ENCODE measurements at places on chromosomes 1 and 21.

GRCh38 chr1:56303805-56304204 lies 275.6 kb downstream of the PLPP3 start:
- DNase-seq: no peak

GRCh38 chr1:40762144-40762923 lies 21.3 kb upstream of the KCNQ4 start:
- no peak for DNase-seq

DNA sequence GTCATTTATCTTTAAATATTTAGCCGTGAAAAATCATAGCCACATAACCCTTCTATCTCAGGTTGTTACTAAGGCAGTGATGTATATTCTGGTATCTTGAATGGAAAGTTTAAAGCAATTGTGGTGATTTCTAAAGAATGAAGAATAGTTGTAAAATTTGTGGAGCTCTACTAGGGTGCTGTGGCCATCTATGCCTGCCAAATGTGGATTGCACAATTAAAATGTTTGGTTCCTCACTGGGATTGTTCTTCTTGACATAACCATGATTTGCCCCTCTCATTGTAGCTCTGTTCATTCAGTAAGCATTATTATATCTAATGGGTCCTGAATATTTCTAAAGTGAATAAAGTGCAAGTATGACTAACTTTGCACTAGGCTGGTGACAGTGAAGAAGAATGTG lies 50.1 kb downstream of the AK4 start:
- DNase-seq: no peak

DNA sequence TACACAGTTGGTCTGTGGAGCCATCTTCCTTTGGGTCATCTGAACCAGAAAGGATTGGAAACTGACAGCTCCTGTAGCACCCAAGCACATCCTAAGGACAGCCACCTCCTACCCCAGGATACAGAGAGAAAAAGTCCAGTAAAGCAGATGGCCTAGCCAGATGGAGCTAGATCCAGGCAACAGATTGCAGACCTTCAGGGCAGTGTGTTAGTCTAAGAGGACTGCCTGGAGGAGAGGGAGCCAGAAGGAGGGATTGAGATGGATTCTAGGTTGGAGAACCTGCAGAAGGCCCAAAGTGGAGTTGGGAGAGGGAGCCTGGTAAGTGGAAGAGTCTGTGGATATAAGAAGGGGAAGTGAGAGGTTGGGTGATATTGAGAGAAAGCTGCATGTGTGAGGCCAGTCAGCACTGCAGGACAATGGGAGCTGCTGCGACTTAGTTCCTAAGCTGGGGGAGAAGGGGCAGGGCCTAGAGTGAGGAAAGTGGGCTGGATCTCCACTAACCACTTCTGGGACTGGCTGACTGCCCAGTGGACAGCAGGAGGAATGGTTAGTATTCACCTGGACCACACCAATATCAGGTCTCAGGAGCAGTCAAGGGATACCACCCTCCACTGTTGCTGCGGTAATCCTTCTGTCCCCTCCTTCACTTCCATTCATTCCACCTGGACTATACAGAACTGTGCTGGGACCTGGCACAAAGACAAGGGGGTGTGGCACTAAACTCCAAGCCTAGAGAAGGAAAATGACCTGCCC lies 13.4 kb downstream of the BCAN start:
- DNase-seq: no peak

DNA sequence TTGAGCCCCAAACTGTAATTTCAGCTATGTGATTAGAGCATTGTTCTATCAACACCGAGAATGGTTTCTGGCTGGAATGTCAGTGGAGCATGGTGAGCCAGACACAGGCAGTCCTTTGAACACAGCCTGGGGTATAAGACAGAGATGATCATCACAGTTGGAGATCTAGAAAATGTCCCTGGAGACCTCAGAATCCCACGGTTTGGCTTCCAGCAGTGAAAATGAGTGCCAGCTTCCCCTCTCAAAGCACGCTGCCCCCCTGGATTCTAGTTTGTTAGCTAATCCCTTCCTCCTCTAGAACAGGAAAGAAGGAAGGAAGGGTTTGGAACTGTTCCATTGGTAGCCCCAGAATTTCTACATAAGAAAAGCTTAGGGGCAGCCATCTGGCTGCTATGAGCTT lies 59.9 kb upstream of the JAK1 start:
- DNase-seq: no peak

GRCh38 chr1:238469146-238469631 lies 578.5 kb upstream of the ZP4 start:
- DNase-seq: no peak

DNA sequence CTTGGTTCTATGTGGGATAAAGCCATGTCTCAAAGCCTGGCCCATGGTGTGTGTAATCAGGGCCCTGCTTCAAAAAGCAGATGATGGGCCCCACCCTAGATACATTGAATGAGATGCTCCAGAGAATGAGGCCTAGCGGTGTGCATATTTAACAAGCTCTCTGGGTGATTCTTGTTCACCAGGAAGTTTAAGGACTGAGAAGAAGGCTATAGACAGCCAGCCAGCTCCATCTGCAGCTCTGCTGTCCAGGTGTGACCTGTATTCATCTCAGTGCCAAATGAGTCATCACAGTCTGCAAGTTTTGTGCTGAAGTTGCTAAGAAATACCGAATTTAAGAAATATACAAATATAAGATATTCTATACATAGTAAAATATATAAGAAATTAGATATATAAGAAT lies 182.0 kb upstream of the RUNX1 start:
- DNase-seq: no peak

DNA sequence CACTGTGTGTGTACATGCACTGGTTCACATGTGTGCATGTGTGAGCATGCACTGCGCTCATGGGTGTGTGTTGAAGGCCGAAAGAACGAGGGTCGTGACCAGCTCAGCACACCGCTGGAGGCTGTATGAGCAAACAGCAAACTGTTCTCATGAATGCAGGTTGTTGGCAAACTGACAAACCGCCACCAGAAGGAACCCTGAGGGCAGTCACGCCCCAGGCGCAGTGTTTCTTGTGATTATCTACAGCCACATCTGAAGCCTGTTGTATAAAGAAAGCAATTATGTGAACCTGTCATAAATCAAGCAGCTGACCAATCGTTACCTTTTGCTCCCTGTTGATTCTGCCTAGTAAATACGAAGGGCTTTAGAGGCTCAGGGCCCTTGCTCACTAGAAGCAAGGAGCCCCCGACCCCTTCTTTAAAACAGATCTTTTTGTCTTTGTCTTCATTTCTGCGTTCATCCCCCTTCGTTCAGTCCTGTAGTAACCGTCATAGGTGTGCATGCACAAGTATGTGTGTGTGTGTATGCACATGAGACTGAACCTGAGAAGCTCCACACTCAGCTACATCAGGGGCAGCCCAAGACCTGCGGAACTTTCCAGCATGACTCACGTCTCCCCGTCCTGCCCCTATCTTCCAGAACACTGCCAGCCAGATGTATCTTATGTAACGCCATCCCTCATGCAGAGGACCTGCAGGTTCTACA lies 16.8 kb upstream of the RIPK4 start:
- DNase-seq: peak; percentile 16

- DNase-seq: no peak
These were observed 43.7 kb downstream of the MRPL39 start for GRCh38 chr21:25563361-25564116.

DNA sequence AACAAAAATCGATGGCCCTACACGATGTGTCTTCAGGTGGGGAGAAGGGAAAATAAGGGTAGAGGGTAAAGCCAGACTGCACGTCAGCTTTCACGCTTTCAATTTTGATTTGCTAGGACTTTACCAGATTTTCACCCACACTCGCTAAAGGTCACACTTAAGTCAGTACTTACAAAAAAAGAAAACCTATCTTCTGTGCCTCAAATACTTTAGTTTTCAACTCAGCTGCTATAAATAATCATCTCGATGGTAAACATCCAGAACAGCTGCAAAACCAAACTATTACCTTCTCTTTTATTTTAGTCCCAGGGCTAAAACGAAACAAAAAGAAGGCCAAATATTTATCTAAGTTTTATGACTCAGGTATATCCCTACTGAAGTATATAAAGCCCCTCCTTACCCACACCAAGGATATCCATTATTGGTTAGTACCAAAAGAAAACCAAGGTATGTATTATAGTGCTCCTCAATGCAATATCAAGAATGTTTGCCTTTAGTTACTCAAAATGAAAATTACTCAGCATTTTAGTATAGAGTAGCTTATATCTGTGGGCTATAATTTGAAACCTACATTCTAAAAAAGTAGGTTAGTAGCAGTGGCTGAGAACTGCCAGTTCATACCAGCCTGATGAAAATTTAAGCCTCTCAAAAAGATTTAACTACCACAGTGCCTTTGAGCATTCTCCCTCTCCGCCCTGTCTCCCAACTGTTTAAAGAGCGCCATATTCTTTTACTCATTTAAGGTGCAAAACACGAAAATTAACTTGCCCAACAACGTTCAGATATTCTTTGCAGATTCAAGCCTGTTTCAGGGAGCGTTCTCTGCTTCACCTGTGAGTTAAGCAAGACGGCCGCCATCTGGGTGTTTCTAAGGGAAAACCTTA lies 1.5 kb downstream of the CSDE1 start:
- DNase-seq: no peak

DNA sequence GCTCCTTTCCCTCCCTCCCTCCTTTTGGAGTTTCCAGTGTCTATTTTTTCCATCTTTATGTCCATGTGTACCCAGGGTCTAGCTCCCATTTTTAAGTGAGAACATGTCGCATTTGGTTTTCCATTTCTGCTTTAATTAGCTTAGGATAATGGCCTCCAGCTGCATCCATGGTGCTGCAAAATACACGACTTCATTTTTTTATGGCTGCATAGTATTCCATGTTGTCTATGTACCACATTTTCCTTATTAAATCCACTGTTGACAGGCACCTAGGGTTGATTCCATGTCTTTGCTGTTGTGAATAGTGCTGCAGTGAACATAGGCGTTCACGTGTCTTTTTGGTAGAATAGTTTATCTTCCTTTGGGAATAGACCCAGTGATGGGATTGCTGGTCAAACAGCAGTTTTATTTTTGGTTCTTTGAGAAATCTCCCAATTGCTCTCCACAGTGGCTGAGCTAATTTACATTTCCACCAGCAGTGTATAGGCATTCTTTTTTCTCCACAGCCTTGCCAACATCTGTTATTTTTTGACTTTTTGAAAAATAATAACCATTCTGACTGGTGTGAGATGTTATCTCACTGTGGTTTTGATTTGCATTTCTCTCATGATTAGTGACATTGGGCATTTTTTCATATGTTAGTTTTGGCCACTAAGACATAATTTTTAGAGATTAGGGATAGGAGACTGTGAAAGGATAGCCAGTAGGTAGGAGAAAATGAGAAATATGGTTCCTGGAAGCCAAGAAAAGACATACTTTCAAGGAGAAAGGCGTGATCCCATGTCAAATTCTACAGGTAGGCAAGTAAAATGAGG lies 50.4 kb downstream of the ADAMTS1 start:
- no peak for DNase-seq

DNA sequence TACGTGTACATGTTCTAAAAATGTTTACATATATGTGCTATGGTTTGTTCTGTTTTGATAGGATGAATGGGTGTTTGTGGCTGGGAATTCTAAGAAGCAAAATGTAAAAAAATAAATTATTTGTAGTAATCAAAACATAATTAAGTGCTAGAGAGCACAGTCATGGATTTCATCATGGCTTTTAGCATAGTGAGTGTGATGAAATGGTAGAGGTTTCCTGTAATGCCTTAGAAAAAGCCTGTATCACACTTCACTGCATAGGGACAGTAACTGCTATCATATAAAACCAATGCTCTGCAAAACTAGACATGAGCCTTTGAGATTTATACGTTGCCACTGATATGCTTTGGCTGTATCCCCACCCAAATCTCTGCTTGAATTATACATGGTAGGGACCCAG lies 99.8 kb downstream of the PTGER3 start:
- no peak for DNase-seq

GRCh38 chr21:35481005-35481404 lies 431.9 kb upstream of the RUNX1 start:
- no peak for DNase-seq

GRCh38 chr21:36854391-36854790 lies 112.1 kb downstream of the HLCS start:
- no peak for DNase-seq

- DNase-seq: no peak
These were observed 289.7 kb upstream of the DPYD start for GRCh38 chr1:98210563-98210962.

DNA sequence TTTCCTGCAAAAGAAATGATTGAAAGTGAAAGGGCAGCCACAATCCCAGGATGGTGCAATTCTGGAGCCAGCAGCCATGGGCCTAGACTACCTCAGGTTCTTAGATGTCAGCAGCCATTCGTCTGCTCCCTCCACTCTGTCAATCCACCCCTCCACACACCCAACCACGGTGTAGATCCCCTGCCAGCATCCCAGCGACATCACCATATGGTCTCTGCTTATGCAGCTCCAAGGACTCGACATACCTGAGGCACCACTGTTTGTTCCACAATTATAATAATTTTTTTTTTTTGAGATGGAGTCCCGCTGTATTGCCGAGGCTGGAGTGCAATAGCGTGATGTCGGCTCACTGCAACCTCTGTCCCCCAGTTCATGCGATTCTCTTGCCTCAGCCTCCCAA lies 6.5 kb downstream of the SYNC start:
- DNase-seq: no peak

- no peak for DNase-seq
These were observed 278.0 kb upstream of the KAZN start for GRCh38 chr1:14320518-14320917.

DNA sequence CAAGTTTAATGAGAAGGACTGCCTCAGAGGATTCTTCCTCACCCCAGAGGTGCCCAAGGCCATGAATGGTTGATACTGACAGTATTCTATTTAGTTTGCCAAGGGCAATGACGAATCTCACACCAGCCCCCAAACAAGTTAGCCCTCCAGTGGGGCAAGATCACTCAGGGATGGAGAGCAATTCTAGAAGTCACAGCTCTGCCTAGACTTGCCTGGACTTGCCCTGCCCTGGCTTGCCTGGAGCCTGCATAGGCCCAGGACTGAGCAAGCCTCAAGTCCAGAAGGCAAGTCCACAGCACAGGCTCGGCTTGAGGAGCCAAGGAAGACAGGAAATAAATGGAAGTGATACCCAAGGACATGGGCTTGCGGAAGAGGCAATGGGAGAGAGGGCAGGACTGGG lies 39.5 kb upstream of the RGS16 start:
- no peak for DNase-seq

GRCh38 chr1:28102189-28102588 lies 13.8 kb upstream of the EYA3 start:
- no peak for DNase-seq

DNA sequence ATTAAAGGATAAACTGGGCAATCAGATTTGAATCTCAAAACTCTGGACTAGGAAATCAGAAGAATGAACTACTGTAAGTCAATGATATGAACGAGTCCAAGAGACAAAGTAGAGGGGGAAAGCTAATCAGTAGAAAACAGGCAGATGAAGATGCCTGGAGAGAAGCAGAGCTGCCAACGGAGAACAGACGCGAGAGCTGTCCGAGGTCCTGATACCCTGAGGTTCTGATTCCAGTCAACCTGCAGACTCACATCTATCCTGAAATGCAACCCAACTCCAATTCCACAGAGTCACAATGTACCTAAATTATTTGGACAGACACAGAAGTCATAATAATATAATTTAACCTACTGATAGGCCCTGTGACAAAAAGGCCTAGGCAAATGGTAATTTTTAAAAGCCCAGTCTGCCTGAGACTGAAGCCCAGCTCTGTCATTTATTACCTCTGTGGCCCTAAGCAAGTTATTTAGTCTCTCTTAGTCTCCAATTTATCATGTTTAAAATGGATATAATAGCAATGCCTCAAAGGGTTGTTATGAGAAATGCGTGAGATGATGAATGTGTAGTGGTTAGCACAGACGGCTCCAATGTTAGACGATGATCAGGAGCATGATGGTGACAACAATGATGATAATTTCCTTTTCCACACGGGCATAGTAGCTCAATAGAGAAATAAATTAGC lies 33.4 kb downstream of the RGS7 start:
- no peak for DNase-seq

- DNase-seq: no peak
These were observed 134.5 kb downstream of the IER5 start for GRCh38 chr1:181222972-181223505.

Measured in activated gamma-delta T cell treated with Interleukin-2 at 50 U/mL for 16 hours (primary cell).